ENCODE measurements at places on chromosomes 1 and 21.

DNA sequence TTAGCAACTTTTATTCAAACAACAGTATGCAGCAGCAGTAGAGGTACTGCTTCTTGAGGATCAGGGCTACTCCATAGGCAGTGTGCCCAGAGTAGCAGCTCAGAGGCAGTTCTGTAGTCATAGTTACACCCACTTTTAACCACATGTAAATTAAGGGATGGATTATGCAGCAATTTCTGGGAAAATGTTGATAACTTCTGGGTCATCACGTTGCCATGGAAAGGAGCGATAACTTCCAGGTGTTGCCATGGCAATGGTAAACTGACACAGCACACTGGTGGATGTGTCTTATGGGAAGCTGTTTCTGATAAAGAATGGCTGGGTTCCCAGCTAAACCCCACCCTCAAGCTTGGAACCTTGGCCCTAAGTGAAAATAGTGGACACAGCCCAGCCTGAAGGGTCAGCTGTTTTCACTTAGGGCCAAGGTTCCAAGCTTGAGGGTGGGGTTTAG lies 29.0 kb upstream of the PLA2G2A start:
- no peak for DNase-seq

GRCh38 chr1:118487091-118487490 lies 302.1 kb upstream of the SPAG17 start:
- DNase-seq = no peak

DNA sequence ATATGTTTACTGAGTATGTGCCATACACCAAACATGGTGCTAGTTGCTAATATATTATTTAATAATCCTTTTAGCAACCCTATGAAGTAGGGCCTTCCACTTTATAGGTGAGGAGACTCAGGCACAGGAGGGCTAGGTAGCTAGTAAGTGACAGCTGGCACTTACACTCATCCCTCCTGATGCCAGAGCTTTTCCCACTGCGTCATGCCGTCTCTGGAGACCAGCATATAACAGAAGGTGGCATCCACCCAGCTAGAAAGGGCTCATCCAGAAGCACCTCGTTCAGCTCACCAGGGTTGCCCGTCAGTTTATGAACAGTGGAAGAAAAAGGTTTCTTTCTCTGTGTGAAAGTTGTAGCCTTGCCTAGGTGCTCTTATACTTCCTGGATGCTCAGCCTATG lies 108.9 kb downstream of the NOS1AP start:
- no peak for DNase-seq

- no peak for DNase-seq
Observed at GRCh38 chr1:61372944-61373343, 290.6 kb downstream of the NFIA start.

DNA sequence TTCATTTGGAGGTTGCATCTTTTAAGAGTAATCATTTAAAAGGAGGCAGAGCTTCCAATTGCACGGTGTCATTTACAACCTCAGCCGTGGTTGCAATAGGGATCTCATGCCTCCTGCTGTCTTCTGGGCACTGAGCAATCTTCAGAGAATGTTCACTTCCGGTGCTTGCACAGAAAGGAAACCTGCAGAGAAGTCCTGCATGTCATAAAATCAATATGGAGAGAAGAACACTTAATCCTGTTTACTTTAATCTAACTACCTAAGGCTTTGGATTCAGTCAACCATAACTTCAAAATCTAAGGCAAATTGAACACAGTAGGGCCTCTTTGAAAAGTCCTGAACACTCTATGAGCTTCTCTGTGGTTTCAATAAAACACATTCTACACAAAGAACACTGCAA lies 11.3 kb upstream of the MAP10 start:
- no peak for DNase-seq

- no peak for DNase-seq
Observed at GRCh38 chr1:187848321-187848720, 1019.6 kb downstream of the PLA2G4A start.

- DNase-seq = no peak
Observed at GRCh38 chr21:46029186-46029924, 47.8 kb downstream of the COL6A1 start.

- no peak for DNase-seq
Observed at GRCh38 chr1:3842912-3843311, 14.1 kb downstream of the CEP104 start.

DNA sequence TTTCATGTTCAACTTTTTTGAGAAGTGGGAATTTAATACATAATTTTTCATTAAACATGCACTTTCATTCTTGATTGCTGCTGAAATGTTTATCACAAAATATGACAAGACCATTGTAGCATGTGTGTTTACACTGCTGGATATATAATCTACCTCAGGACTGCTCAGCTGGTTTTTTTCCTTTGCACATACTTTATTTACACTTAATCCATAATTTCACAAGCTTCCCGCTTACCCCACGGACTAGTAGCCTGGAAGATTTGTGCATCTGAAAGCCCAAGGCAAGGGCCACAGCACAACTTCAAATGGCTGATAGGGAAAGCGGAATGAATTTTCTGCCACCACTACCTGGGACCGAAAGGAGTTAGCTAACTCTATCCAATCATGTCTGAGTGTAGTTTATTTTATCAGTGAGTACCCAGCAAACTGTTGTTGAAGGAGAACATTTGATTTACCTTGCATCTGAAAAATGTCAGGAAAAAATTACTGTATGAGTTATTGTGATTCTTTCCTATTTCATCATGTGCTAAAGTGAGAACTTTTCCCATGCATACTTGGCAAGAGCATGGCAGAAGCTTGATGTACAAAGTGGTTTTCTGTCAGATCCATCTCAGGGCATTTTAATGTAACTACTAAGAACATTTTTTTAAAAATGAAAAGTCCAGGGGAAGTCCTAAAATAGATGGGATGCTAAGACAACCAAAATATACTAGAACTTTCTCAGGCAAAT lies 558.2 kb upstream of the USP24 start:
- no peak for DNase-seq

- DNase-seq = no peak
Observed at GRCh38 chr1:14245954-14246353, 352.5 kb upstream of the KAZN start.

GRCh38 chr1:204419064-204419403 lies 7.4 kb upstream of the PPP1R15B start:
- no peak for DNase-seq

All from suprapubic skin (tissue), 4 donors.